ENCODE measurements at places on chromosomes 16 and 17.

GRCh38 chr16:330741-331140 lies 21.8 kb downstream of the AXIN1 start:
- no peak for DNase-seq

DNA sequence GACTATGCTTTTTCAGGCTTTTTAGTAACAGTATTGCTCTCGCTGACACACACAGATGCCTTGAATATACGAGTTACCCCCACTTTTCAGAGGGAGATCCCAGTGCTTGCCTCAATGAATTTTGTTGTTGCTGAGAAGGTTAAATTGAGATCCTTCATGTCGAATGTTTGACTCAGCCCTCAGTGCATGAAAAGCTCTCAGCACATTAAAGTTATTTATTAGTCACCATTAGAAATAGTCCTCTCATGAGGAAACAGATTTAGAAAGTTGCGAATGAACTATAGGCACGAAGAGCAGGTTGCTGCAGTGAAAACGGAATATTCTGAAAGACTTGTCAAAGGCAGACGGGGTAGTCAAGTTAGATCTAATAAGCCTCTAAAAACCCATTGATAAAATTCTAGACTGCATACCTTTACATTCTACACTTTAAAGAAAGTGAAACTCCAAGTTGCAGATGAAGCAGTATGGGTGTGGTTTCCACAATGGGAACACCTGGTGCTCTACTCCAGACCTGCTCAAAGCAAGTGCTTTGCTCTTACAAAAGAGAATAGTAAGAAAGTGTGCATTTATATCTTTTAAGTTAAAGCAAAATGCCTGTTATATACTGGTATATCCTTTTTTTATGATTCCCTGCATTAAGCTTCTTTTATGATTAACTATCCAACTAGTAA lies 238.1 kb downstream of the MAF start:
- no peak for DNase-seq

DNA sequence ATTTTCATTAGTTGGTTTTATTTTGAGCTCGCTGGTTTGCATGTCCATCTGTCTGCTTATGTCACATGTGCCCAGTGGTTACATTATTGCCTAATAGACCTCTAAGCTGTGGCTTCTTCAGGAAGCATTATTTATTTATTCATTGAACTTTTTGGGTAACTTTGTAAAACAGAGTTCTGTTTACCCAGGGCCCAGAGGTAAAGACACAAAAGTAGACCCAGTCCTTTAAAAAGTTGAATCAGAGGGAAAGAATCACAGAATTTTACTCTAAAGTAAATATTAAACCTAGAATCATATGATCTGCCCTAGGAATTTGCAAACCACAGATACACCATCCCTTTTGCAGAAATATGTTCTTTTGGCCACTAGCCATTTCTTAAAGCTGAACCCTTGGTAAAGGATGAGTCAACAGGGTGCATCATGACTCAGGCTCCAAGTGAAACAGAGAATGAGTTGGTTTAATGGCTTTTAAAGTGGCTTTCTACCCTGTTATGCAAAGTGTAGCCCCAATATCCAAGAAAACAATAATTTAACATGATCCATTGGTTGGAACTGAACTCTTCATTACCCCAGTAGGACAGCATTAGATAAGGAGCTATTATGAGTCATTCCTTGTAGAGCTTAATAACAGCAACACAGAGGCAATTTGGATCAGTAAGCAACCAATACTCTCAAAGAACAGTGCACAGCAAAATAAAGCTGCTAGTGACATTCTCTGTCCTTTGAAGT lies 236.3 kb downstream of the KCNJ2 start:
- DNase-seq, result no peak

GRCh38 chr16:87278191-87279093 lies 38.8 kb downstream of the C16orf95 start:
- DNase-seq, result peak; percentile 58

- DNase-seq, result no peak
Observed at GRCh38 chr17:40291281-40291664, 3.6 kb downstream of the CDC6 start.

DNA sequence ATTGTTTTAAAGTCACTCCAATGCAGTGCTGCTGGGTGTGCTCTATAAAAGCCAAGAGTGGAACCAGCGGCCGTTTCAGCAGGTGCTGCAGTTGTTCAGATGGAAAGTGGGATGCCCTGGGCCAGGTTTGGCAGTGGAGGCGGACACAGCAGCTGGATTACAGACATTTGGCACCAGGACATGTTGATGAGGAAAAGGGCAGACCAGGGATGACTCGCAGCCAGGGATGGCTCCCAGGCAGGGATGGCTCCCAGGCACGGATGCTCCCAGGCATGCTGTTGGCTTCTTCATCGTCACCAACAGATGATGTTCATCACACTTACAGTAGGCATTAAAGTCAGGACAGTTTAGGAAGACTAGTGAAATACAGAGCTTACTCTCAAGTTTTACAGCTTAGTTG lies 10.0 kb downstream of the GAN start:
- DNase-seq, result no peak

DNA sequence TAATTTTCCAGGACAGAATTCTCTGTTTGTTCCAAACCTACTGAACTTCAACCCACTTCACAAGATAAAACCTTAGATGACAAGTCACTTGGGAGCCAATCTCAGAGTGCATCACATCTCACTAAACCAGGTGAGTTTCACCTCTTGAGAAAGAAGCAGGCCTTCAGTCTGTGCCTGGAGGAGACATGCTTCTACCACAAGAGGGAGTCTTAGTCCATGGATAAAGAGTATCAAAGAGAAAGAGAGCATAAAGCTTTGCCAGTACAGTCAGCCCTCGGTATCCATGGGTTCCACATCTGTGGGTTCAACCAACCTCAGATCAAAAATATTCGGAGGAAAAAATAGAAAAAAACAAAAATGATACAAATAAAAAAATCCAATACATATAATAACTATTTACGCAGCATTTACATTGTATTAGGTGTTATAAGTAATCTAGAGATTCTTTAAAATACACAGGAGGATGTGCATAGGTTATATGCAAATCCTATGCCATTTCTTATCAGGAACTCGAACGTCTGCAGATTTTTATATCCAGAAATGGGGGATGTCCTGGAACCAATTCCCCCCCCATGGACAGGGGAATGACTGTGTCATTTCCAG lies 37.7 kb downstream of the DUSP14 start:
- DNase-seq, result peak; percentile 78

- DNase-seq, result peak; percentile 21
Observed at GRCh38 chr16:66188917-66189725, 177.4 kb upstream of the CDH5 start.

DNA sequence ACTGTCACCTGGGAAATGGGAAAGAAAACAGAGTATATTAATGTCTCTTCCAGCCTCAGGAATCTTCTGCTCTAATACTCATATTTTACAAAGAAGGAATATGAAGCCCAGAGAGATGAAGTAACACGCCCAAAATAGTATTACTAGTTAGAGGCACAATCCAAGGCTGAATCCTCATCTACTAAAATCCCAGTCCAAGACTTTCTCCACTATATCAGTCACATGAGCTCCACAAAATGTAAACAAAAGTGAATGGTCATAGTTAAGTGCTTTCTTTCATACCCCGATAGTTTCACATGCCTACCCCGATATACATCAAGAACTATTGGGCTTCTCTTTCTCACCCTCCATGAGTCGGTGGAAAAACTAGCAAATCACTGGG lies 965 bp downstream of the INTS2 start:
- no peak for DNase-seq

GRCh38 chr17:43595466-43595865 lies 49.3 kb upstream of the ETV4 start:
- DNase-seq, result no peak

DNA sequence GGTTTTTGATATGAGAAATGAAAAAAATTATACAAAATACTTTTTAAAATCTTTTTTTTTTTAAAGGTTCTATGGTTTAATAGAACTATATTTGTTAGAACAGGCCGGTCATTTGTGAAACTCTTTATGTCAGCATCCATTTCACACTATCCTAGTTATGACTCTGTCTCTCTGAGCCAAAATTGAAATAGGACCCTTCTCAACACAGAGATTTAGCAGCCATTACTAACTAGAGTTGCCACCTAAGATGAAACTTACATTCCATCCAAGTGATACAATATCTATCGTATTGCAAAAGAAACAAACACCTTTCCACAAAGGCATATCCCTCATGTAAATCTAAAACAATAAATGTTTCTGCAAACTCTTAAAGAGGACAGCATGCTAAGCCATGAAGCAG lies 249.8 kb downstream of the CDH11 start:
- no peak for DNase-seq

DNA sequence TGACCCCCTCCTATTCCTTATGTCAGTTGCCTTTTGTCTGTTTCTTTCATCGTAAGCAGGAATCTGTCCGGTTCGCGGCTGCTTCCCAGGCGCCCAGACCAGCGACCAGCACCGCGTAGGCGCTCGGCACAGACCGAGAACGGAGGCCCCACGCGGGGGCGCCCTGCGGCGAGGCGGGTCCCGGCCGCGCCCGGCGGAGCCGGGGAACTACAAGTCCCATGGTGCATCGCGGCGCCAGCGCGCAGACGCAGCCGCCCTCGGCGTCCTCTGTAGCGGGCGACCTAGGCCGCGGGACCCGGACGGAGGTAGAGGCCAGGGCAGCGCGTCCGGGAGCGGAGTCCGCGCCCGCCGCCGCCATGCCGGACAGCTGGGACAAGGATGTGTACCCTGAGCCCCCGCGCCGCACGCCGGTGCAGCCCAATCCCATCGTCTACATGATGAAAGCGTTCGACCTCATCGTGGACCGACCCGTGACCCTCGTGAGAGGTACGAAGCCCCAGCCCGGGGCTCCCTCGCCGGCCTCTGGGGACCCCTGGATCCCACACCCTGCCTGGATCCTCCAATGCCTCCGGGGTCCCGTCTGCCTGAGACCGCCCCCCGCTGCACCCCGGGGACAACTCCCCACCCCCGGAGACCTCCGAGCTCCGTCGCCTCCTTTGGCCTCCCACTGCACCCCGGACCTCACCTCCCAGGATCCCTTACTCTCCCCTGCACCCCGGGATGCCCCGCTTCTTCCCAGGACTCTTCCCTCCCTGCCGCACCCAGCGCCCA lies at the start of gene NDUFB10:
TSS of gene NDUFB10 (plus strand) at position 270 of the 771 bp plus-strand sequence. CDS start at position 357, 87 bp downstream.
- DNase-seq, result peak; percentile 90

DNA sequence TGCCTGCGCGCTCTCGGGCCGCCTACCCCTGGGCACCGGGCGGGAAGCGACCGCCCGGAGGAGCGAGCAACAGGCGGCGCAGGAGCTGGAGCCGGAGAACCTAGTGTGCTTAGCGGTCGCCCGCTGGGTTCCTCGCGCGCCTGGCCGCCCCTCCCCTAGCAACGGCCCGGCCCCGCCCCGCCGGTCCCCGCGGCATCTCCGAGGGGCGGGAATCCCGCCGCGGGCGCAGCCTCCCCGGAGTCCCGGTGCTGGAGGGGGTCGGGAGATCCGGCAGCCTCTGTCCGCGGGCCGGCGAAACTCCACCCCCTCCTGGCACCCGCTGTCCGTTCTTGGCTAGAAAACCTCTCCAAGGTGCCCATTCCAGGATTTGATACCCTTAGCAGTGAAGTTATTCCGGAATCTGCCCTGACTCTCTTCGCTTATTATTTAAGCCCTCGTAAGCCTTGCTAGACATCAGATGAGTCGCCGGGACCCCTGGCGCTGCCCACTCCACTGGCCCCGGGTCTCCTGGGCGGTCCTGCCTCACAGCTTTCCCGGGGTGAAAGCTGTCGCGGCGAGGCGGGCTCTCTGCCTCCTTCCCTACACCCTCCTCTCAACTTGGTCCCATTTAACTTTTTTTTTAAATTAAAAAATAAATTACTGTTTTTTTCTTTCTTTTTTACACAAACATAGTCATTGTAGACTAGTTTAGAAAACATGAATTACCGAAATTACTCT lies at the start of gene RPRML:
TSS of gene RPRML (minus strand) at position 107 of the 717 bp plus-strand sequence. CDS start 246 bp downstream, outside the sequence.
- DNase-seq, result no peak

GRCh38 chr16:85627526-85628264 lies 14.6 kb downstream of the GSE1 start:
- no peak for DNase-seq

GRCh38 chr17:19900809-19901208 lies 33.1 kb upstream of the ULK2 start:
- no peak for DNase-seq

DNA sequence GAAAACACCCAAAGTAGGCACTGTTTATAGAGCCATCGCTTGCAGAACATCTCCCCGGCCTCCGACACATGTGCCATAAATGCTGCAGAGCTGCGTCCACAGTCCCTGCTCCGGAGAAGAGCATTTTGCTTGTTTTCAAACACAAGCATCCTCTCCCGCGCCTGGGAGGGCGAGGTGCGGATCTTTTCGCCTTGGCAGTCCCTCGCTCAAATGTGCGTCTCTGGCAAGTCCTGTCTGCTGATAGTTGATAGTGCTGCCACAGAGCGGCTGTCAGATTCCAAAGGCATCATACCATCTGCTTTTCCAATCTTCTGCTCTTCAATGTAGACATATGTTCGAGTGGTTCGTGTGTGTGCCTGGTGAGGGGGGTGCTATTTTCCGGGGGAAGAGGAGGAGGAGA lies 603.7 kb downstream of the MAF start:
- DNase-seq, result no peak

GRCh38 chr16:66935314-66936011 lies at the start of gene CES2:
Gene CES2 (plus strand): TSS chr16:66935516. CDS start chr16:66935636, 120 bp downstream.
- DNase-seq, result no peak

- no peak for DNase-seq
Observed at GRCh38 chr16:31118223-31119155, 1.0 kb downstream of the KAT8 start.

GRCh38 chr17:57329380-57330214 lies 73.3 kb downstream of the MSI2 start:
- no peak for DNase-seq

DNA sequence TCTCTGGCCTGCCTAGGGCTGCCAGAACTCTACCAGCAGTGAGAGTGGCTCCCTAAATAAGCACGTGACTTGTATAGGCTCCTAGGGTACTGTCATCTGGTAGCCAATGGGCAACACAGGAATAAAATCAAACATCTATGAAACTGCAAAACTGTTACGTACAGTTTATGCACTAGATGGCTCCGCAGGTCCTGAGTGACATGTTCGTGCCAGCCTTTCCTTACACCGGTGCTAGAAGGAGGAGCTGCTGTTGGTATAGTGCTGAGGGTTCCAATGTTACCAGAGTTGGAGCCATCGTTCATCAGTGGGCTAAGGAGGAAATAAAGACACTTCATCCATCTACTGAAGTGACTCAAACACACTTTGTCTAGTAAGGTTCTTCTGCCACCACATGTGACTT lies 63.2 kb upstream of the TRAP1 start:
- no peak for DNase-seq

DNA sequence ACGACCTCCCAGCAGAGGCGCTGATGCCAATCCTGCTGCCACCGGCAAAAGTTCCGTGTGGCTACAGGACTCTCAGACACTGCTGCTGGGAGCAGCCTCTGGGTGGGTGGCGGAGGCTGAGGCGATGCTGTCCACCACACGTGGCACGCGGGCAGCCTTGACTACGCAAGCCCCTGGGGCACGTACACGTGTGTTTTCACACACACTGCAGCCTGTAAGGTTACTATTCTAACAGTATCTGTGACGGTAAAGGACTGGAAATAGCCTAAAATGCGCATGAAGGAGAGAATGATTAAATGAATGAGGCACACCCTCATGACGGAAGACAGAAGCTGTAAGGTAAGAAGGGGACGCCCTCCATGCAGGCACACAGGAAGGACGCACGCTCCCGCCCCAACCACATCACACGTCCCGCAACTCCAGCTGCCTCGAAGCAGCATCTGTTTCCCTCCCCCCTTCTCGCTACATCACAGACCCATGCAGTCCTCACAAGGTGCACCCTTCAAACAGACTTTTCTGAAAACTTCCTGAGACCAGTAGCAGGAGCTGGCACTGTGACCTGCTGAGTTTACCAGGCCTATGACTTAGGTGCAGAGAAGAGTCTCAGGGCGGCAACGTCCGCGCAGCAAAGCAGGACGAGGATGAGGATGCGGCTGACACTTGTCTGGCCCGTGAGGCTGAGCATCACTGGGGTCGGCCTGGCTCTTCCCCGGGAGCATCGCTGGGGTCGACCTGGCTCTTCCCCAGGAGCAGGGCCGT lies 28.7 kb upstream of the FASN start:
- no peak for DNase-seq
